Upper lobe of left lung (tissue), 6 donors: ENCODE measurements at places on chromosomes 7 and 10. TPM values are rescaled to one million over a fixed set of nuclear protein-coding genes. Genes with fewer than 3 reads are reported as not detected.

The ATP5MK gene
- total RNA-seq, result 7.3 TPM

DNA sequence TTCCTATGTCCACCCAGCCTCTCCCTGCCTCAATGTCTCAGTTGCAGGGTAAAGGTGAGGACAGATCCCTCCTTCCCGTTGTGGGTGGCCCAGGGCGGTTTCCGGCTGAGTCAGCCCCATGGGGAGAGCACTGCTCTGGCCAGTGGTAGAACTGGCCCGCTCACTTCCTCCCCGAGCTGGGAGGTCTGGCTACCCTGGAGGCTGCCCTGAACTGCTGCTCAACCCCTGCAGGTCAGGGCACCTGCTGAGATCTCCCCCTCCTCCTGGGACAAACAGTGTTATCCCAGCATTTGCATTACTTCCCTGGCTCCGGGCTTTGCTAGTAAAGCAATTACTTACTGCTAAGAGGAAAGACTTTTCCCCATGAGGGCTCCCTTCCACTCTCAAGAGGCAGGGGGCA, 21.4 kb upstream of the IMPDH1 start:
- no peaks in the 10 kb centered on the region for H3K27me3 ChIP-seq
- H3K27ac ChIP-seq, result no peak overlapping the region
- no peaks in the 10 kb centered on the region for H3K36me3 ChIP-seq
- H3K4me1 ChIP-seq, result no peaks in the 10 kb centered on the region

DNA sequence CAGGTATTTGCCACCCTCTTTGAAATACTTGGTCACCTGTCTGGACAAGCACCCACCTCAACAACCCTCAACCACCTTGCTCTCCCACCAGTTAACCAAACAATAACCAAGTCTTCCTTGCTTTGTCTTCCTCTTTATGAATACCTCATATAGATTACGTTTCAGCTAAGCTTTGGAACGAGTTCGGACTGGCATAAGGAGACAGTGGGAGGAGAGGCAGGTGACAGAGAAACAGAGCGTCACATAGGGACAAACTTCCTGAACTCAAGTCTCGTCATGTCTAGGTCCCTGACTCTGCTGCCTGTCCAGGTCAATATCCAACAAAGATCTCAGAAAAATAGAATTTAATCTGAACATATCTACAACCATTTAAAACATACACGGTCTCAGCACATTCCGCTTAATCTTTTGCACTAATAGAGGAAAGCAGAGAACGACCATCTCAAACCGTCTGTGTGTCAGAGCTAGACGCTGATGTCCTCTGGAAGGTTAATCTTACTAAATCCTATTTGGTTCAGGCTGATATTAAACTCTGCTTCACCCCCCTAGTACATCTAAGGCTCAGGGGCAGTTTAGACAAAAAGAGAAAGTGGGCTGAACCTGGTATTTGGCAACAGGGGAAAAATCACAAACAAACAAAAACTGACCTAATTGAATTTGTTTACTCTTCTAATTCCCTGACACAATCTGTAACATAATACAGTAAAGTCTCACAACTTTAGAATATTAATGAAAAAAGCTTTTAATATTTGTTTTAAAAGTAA, 26.4 kb upstream of the SVOPL start:
- no peaks in the 10 kb centered on the region for H3K36me3 ChIP-seq
- DNase-seq, result no peak
- no peaks in the 10 kb centered on the region for H3K4me1 ChIP-seq
- no peaks in the 10 kb centered on the region for H3K27me3 ChIP-seq
- H3K4me3 ChIP-seq, result no peak overlapping the region
- H3K27ac ChIP-seq, result no peak overlapping the region

DNA sequence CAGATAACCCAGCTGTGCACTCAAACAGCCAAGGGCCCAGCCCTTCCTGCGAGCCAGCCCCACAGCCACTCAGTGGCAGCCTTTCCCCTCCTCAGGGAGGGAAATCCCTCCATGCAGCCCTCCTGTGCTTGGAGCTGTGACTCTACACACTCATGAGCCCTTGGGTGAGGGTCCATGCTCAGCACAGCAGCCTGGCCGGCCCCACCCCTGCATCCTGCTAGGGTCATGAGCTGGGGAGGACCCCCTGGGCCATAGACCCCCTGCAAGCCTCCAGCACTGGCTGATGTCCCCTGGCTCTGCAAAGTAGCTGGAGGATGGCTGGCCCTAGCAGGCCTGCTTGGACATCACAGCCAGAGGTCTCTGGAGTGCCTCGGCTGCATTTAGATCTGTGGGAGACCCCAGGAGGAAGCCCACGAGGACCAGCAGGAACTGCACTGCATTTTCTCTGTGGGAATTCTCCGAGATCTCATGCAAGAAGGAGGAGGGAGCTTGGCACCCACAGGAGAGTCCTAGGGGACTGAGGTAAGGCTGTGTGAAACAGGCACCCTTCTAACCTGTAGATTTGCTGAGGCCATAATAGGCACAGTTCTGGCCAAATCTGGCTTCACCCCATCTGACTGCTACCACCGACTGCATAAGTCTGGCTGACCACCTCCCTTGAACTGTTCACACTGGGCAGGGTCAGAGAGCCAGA, 17.4 kb downstream of the TMEM273 start:
- DNase-seq, result no peak
- H3K27me3 ChIP-seq, result no peaks in the 10 kb centered on the region
- H3K36me3 ChIP-seq, result no peaks in the 10 kb centered on the region
- no peak overlapping the region for H3K4me3 ChIP-seq

DNA sequence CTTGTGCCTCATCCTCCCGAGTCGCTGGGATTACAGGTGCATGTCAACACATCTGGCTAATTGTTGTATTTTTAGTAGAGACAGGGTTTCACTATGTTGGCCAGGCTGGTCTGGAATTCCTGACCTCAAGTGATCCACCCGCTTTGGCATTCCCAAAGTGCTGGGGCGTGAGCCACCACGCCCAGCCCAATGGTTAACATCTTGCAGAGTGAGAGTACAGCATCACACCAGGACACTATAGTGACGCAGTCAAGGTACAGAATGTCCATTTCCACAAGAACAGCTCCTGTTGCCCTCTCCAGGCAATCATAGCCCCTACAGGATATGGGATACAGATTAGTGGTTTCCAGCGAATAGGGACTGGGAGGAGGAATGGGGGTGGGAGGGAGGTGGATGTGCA, 34.0 kb downstream of the MYO1G start:
- no peaks in the 10 kb centered on the region for H3K4me1 ChIP-seq
- H3K4me3 ChIP-seq, result no peak overlapping the region
- H3K36me3 ChIP-seq, result no peaks in the 10 kb centered on the region
- no peaks in the 10 kb centered on the region for H3K27me3 ChIP-seq
- DNase-seq, result no peak
